ENCODE measurements at places on chromosomes 12 and 14. TPM values are rescaled to one million over a fixed set of nuclear protein-coding genes. Genes with fewer than 3 reads are reported as not detected.

GRCh38 chr12:108273217-108273616, 65.9 kb downstream of the CMKLR1 start:
- H3K27ac ChIP-seq, result no peak overlapping the region
- no peaks in the 10 kb centered on the region for H3K36me3 ChIP-seq
- no peak for DNase-seq
- no peaks in the 10 kb centered on the region for H3K4me1 ChIP-seq
- peaks cover 2% of the 10 kb centered on the region for H3K27me3 ChIP-seq

- peaks cover 4% of the 10 kb centered on the region for H3K27me3 ChIP-seq
- H3K4me1 ChIP-seq, result no peaks in the 10 kb centered on the region
- DNase-seq, result no peak
These were observed 194.7 kb upstream of the RTL1 start for GRCh38 chr14:101098177-101098576.

KSR2 gene
- not detected for total RNA-seq

FGF6 gene
- not detected for total RNA-seq

GRCh38 chr14:102629011-102629444, 36.6 kb downstream of the RCOR1 start:
- no peak for DNase-seq
- H3K27ac ChIP-seq, result no peak overlapping the region
- no peak overlapping the region for H3K4me3 ChIP-seq
